ENCODE measurements at places on chromosomes 2 and 18.
A peak's percentile ranks its signal among the peaks of the same experiment; 100 is the strongest.

- DNase-seq = no peak
Observed at GRCh38 chr2:140295767-140296166, 1515.6 kb upstream of the NXPH2 start.

DNA sequence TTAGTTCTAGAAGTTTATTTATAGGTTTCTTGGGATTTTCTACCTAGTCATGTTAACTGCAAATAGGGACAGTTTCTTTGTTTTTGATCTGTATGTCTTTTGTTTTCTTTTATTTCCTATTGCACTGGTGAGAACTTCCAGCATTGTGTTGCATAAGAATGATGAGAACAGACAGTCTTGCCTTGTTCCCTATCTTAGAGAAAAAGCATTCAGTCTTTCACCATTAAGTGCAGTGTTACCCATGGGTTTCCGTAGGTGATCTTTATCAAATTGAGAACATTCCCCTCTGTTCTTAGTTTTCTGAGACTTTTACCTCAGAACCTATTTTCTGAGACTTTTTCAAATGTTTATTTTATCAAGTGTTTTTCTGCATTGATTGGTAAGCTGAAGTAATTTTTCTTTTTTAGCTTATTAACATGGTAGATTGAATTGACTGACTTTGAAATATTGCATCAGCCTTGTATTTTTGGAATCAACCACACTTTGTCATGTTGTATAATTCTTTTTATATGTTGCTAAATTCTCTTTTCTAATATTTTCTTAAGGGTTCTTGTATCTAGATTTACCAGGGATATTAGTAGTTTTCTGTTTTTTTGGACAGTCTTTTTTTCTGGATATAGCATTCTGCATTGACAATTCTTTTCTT lies 17.2 kb downstream of the MFSD6 start:
- no peak for DNase-seq

DNA sequence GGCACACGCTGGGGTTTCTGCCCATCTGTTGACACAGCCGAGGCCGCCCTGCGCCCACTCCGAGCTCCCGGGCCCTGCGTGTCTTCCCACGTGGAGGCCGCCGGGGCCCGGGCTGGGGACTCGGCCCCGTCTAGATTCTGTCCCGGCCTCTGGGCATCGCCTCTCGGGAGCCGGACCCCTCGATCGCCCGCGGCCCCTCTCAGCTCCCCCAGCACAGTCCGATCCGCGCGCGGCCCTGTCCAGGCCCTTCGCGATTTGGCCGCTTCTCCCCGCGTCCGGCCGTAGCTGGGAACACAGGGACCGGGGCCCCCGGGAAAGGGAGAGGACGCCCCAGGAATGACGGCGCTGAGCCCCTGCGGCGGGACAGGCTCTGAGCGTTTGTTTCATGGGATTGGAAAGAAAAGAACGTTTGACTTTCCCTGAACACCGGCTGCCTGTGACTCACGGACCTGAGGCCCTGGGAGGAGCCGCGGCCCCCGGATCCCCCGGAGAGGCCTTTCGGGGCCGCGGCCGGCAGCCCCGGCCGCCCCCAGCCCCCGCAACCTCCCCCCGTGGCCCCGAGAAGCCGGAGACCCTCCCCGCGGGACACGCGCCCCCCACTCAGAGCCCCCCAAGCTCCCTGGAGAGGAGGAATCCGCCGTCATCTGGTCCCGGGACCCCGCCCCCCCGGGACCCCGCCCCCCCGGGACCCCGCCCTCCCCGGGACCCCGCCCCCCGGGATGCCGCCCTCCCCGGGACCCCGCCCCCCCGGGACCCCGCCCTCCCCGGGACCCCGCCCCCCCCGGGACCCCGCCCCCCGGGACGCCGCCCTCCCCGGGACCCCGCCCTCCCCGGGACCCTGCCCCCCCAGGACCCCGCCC lies 62.7 kb upstream of the CTDP1 start:
- no peak for DNase-seq

DNA sequence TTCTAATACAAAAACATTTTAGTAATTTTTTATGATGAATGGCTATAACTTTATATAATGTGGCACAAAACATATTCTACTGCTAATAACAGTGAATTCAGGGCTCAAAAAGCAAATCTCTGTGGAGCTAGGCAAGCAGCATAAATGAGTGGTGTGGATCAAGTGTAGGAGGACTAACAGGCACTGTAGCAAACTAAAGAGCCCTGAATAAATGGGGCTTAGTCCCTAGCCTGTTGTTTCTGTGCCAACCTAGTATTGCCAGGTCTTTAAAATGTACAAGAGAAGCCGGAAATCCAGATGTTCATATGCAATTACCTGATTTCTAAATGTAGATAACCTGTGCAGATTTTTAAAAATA lies 18.5 kb downstream of the REL start:
- no peak for DNase-seq

DNA sequence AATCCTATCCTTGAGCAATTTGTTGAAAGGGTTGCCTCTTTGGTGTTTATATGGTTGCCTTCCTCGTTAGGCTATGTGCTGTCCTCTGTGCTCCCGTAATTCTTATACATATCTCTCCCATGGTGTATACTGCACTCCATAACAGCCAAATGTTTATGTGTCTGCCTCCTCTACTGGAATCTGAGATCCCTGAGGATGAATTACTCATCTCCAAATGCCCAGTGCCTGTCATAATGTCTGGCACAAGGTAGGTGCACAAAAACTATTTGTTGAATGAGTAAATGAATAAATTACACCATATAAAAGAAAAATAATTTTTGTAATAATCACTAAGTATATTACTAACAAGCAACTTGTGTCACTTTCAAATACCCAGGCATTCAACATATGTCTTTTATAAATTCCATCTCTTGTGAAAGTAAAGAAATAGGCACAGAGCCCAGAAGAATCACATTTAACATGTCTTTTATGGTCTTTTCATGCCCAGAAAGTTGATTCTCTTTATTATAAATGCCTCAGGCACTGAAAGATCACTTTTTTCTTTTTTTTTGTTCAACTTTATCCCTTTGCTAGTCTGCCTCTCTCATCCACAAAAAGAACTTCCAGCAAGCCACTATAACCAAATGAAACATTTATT lies 164.9 kb downstream of the CCDC148 start:
- DNase-seq = no peak

- DNase-seq = no peak
Observed at GRCh38 chr18:58315041-58315440, 271.0 kb downstream of the NEDD4L start.

DNA sequence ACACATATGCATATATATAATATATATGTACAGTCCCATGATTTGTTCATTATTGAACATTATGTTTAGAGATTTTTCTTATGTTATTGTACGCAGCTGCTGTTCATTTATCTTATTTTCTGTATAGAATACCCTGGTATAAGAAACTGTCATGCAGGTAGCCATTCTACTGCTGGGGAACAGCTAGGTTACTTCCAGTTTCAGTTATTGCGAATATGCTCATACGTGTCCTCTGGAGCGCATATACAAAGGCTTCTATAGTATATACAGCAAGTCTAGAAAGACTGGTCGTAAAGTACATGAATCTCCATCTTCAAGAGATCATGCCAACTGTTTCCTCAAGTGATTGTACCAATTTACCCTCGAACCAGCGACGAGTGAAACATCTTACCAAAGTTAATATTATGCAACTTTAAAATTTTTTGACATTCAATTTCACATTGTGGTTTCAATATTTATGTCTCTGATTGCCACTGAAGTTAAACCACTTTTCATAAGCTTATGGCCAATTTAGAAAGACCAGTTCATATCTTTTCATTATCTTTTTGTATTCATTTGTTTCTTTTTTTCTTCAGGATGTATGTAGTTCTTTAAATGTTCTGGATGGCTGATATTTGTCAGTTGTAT lies 53.5 kb downstream of the RDH14 start:
- DNase-seq = no peak

- DNase-seq = no peak
Observed at GRCh38 chr2:47128705-47129104, 26.4 kb downstream of the STPG4 start.

DNA sequence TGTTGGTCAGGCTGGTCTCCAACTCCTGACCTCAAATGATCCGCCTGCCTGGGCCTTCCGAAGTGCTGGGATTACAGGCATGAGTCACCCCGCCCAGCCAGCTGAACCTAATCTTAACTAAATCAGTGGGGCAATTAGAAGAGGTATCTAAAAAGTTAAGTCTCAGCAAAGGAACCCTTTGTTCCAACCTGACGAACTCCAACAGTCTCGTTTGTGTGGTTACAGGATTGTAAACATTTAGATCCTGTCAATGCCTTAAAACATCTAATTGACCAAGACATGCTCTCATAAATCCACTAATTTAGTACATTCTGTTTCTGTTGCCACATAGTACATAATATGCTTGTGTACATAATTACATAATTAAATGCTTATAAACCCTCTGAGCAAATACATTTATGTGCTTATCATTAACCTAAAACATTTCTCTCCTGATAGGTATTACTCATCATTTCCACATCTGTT lies 31.1 kb upstream of the STK39 start:
- no peak for DNase-seq

DNA sequence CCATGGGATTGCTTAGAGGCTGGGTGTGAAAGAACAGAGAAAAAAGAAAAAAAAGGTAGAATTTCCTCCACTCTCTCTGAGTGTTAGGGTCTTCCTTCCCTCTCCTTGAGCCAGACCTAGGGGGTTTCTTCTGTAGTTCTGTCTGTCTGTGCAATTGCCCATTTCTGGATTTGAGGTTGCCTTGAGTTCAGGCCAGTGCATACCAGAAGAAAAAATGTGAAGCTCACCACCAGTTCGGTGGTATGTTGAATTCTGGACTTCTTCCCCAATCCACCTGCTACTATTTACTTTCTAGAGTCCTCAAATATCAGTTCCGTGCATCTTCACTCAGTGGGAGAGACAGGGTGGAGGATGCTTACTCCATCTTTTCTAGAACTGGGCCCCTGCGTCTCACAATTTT lies 15.3 kb upstream of the SELENOI start:
- no peak for DNase-seq

- DNase-seq = no peak
Observed at GRCh38 chr2:27870724-27871123, 19.5 kb downstream of the RBKS start.

DNA sequence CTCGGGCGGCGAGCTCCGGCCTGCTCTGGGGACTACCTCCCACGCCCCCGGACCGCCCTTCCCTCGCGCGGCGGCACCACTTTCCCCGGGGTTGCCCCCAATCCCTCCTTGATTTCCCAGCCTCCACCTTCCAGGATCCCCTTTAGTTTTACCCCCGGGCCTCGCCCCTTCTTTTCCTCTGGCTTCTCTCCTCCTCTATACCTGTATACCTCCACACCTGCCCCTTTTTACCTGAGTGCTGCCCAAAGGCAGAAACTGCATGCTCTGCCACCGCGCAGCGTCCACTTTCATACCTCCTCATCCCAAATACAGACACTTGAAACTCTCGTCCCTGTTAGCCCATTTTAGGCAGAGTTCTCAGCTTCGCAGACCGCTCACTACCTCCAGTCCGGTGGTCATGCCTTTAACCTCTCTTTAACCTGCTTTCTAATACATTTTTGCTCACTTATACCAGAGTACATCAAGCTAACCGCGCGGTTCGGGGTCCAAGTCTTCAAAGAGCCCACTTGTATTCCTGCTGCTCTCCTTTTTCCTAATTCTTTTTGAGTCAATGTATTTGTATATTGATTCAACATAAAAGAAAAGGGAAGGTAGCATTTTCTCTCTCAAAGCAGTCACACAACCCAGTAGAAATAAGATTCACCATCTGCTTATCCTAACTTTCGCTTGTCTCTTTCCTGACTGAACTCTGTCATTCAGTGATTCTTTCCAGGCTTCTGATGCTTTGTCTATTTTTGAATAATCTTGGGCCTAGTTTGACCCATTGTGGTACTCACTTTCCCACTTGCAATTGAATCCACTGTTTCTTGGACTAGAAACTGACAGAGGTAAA lies 901 bp downstream of the SPOPL start:
- DNase-seq = no peak

GRCh38 chr2:223865907-223866508 lies 28.6 kb upstream of the AP1S3 start:
- DNase-seq = no peak

DNA sequence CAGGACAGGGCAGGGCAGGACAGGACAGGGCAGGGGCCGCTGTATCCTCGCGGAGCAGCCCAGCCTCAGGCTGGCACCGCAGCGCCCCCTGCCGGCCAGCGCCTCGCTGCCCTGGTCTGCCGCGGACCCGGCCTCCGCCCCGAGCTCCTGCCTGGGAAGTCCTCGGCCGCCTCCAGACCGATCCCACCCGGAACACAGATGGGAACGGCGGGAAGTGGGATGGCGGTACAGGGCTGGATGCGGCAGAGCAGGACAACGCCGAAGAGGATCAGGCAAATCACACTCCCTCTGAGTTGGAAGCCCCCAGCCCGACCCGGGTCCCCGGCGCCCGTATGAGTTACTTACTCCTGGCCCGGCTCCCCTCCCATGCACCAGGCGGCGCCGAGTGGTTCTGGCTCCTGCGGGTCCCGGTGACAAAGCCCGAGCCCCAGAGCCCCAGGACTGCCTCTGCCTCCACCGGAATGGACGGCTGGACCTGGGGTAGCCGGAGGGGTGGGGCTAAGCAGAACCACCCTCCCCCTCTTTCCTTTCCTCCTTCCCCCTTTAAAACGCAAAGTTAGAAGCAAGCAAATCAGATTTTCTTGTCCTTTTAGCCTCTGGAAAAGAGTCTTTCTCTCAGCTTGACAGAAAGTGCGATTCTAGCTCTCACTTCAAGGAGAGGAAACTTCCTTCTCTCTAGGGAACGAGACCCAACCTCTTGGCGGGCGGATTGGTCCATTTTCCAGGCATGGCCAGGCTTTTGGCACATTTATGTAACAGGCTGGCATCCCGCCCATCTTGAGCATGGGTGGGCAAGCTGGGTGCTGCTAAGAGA lies at the start of gene TP53I3:
Gene TP53I3, minus strand, starts transcription at position 449 of the 814 bp plus-strand sequence. CDS start 508 bp downstream, outside the sequence.
- peak; percentile 86 for DNase-seq

- no peak for DNase-seq
Observed at GRCh38 chr18:57954935-57955334, 89.1 kb upstream of the NEDD4L start.

- DNase-seq = no peak
Observed at GRCh38 chr18:62576845-62577512, 54.2 kb downstream of the ZCCHC2 start.

DNA sequence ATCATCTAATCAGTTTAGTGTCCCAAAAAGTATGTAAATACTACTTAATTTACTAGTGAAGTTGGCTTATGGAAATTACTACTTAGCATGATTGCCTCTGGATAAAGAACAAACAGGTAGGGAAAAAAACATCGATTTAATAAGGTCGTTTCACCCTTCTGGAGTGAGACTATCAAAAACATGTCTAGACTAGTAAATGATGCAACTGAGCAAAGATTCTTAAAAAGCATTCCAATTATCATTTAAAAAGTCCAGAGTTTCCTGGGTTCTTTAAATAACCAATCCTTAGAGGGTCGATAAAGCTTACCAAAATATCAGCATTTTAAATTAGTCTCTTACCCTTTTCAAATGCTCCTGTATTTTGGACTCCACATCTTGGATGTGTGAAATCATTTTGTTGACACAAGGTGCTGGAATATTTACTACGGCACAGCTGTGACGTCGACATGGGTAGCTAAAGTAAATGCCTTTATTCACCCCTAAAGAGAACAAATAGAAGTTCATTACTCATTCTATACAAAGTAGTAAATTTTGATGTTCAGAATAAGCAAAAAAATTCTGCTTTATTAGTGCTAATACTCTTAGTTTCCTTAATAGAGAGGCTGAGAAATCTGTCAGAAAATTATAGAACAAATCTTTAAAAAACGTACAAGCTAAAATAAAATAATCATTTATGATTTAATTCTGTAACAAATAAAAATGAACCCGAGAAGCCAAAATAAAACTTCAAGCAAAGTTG lies 70.6 kb downstream of the CCDC178 start:
- no peak for DNase-seq

- DNase-seq = no peak
Observed at GRCh38 chr2:6764968-6765723, 100.6 kb downstream of the CMPK2 start.

- DNase-seq = peak; percentile 30
Observed at GRCh38 chr2:119223521-119224390, at the start of gene STEAP3. Gene STEAP3, plus strand, starts transcription at chr2:119223834. Its CDS starts 7,179 bp downstream, at chr2:119231013.

All from midbrain (tissue), 1 donor.